ENCODE measurements at places on chromosomes 3 and 15.

- DNase-seq, result no peak
Measured at GRCh38 chr3:40690749-40691451, 166.1 kb downstream of the ZNF621 start.

DNA sequence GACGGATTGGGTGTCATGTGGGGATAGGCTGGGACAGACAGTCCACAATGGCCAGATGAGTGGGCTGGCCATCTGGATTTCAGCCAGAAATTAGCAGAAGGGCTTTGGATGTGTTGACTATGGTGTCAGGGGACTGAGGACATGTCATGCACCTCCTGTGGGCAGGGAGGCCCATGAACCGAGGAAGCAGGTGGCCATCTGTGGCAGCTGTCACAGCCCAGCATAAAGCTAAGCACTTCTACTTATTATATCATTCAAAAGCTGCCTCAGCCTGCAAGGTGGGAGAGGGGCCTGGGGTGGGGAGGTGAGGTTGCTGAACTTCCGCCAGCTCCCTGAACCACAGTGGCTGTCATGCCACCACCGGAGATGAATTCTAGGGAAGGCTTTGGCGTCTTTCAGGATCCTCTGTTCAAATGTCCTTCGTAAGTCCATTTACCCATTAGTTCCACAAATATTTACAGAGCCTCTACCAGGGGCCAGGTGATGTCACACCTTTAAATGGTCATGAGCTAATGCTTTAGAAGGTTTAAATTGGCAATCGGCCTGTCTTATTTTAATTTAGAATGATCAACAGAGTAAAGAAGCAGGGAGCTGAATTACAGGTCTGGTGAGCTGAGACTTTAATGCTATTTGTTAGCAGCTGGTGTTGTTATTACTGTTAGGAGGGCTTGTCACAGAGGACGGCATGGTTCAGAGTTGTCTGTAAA lies 23.6 kb upstream of the CAV3 start:
- DNase-seq, result no peak

GRCh38 chr3:169825316-169825715 lies 12.6 kb upstream of the LRRC34 start:
- DNase-seq, result no peak

DNA sequence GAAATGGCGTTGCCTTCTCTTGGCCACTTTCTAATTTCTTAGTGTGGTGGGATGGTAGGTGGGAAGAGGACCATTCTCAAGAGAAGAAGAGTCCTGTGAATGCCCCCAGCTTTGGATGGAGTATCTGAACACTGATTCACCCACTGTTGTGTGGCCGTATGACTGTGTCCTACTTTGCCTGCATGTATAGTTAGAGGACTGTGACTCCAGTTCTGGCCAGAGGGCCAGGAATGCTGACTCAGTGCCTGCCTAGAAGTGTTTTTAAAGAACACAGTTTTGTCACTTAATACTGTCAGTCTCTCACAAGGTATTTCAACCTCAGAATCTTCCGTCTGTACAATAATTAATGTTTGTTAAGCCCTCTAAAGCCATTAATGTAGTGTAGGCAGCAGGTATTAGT lies 2.1 kb downstream of the SEC61A1 start:
- no peak for DNase-seq

GRCh38 chr15:49247556-49248110 lies 77.6 kb downstream of the GALK2 start:
- no peak for DNase-seq

DNA sequence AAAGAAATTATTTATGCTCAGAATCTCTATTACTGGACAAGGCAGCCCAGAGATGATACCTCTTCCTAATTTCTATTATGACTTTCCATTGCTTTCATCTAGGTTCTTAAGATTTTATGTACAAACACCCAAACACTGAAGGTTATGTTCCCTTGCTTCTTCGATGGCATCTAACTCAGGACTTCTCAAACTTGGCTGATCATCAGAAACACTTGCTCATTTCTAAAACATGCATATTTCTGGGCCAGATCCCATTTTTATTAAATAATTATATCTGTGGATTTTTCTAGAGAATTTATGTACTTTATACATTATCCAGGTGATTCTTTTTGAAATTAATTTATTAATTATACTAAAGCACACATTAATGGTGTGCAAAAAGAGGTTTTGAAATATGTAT lies 482.4 kb upstream of the NR2F2 start:
- DNase-seq, result no peak

DNA sequence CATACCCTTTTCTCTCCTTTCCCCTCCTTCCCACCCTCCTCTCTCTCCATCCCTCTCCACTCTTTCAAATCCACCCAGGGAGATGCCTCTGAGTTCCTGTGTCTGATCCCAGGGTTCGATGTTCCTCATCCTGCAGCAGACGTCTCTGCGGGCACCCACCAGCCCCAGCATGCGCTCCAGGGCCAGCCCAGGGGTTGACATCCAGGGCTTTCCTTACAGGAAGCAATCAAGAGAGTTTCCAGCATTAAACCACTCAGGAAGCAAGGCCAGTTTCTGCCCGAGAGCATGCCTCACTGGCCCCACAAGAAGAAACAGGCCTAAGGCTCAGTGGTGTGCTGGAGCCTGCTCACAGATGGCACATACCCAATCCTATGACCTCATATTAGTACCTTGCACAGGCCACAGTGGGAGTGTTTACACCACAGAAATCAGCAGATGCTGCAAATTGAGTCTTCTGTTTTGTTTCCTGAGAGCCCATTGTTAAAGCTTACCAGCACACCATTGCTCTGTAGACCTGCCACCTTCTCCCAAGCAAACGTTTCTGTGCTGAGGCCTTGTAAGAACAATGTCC lies 13.2 kb downstream of the SLC6A1 start:
- no peak for DNase-seq

GRCh38 chr15:78382114-78382880 lies 42.1 kb downstream of the CRABP1 start:
- DNase-seq, result no peak

DNA sequence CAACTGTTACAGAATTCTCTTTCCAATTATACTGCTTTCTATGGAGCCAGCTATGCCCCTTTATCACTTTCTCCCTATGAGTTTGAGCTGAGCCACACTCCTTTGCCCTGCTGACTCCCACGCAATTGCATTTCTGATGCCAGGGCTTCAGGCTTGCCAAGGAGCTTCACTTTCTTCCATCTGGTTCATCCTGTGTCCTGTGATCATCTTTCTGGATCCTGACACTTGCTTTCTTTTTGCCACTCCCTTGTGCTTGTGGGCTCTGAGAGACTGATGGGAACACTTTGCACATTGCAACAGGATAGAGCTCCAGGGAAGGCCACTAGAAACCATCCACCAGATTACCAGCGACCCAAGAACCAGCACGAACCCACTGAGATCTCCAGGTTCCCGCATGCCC lies 77.0 kb upstream of the SEC13 start:
- no peak for DNase-seq
